T-helper 1 cell (primary cell): ENCODE measurements at places on chromosomes 6 and 20.

DNA sequence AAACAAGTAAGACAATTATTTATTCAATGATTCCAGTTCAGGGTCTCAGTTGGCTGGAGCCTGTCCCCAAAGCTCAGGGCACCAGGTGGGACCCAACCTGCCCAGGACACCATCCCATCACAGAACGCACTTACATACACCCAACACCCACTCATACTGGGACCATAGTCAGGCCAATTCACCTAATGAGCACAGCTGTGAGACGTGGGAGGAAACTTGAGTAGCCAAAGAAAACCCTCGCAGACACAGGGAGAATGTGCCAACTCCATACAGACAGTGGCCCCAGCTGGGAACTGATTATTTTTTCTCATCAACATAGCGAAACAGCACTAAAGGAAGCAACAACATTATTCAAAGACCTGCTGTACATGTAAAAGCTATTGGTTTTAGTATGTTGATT is 58.6 kb upstream of the DOK5 start:
- no peak for DNase-seq

GRCh38 chr6:6920987-6921313 is 186.8 kb upstream of the RREB1 start:
- DNase-seq: no peak

DNA sequence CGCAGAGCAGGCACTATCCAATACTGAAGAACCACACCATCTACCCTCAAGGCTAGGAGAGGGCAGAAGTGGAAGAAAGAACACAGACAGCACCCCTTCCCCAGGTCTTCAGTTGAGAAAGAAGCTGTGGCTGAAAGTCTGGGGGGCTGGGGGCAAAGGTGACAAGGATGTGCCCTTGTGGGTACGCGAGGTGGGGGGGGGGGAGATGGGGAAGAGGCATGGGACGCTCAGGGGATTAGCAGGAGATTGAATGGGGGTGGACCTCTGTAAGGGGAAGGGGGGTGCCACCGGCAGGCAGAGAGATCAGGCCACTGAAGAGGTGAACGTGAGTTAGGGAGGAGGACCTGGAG is 1.1 kb downstream of the B4GALT5 start:
- no peak for DNase-seq

DNA sequence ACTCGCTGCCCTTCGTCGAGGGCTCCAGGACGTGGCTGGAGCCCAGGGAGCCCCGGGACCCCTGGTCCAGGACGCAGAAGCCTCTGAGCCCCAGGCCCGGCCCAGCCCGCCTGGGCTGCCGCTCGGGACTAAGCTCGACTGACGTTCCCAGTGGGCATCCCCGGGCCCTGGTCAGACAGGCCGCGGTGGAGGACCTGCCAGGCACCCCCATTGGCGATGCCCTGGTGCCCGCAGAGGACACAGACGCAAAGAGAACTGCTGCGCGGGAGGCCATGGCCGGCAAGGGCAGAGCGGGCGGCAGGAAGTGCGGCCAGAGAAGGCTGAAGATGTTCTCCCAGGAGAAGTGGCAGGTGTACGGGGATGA is 28.9 kb downstream of the ZNF831 start:
- DNase-seq: no peak

DNA sequence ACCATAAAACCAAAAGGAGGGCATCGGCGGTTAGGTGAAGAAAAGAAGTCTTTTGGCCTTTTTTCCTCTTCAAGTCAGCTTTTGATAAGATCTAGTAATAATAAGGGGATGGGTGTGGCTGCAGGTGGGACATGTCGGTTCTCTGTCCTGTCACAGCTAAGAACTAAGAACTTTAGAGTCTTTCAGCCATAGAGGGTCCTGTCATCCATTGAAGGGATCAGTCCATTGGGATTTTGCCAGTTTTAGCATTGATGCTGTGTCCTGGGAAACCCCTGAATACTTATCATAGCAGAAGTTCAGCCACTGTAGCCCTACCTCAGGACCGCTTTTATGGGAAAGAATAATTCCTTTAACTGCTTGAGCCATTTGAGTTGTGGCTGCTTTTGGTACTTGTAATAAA is 18.2 kb upstream of the SCP2D1 start:
- DNase-seq: no peak

DNA sequence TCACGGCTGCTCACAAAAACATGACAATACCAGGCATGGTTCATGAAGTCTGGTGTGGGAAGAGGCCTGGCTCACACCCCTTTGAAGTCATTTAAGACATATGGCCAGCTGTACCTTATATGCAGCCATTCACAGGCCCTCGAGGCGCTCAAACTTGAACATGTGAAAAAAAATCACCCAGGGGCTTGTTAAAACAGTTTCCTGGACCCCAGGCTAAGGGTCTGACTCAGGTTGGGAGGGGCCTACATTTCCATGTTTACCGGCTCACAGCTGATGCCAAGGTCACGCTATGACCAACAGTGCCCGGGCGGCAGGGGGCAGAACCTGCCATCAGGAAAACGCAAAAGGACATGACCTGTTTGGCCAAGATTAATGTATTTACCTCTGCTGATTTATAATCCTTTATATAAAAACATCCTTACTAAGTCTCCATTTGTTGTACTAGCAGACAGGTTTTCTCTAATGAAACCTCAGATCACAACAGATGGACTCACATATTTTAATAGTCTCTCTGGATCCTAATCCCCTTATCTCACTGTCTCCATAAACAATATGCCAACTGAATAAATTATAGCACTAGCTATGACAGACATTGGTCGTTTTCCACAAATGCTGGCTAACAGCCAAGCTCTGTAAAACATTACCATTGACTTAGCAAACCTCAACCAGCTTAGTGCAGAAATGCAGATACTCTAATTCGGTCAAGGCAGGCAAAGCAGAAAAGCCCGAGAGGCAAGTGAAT is 19.9 kb downstream of the EZR start:
- no peak for DNase-seq

DNA sequence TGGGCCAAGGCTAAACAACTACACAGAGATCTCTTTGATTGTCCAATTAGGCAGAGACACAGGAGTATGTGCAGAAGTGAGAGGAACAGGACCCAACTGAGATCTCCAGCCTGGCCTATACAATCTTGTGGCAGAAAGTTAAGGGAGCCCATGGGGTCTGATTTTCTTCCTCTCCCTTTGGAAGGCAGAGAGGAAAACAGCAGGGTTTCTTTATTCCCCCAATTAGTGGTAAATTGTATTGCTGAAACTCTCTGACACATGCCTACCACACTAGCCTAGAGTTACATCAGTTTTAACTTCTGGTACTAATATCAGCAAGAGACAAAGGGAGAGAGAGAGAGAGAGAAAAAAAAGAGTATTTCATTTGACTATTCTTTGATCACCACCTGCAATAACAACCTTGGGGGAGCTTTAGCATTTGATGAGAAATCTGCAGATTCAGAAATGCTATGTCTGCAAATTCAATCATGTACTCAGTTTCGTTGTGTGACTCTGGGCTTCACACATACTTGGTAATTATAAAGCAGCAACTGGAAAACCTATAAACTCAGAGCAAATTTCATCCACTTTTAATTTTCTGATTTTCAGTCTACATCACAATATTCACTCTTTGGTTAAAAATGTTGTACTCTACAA is 260.3 kb upstream of the SPTLC3 start:
- no peak for DNase-seq

DNA sequence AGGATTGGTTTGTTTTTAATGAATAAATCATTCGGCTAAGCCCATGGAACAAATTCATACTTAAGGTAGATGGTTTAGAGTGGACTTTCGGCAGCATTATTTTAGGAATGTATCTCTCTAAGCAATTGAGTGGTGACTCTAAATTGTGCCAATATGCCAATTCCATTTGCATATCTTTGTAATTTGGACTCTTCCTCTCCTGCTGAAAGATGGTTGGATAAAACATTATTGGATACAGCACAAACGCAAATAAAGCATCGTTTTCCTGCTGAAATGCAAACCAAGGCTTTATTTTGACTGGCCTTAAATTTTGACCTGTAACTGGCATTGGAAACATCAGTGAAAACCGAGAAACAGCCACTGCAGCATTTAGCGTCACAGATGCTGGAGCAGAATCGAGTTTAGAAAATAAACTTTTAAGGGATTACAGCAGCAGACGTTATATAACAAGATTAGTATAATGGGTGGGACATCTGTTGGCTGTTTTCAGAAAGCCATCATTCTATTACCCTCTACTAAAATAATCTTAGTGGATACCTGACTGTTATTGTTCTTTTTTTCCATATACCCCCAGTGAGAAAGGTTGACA is 726.0 kb downstream of the KIF16B start:
- DNase-seq: no peak

- no peak for DNase-seq
These were observed 52.7 kb downstream of the BANF2 start for GRCh38 chr20:17752459-17752858.

GRCh38 chr20:49385465-49385864 is 97.0 kb downstream of the KCNB1 start:
- DNase-seq: no peak

DNA sequence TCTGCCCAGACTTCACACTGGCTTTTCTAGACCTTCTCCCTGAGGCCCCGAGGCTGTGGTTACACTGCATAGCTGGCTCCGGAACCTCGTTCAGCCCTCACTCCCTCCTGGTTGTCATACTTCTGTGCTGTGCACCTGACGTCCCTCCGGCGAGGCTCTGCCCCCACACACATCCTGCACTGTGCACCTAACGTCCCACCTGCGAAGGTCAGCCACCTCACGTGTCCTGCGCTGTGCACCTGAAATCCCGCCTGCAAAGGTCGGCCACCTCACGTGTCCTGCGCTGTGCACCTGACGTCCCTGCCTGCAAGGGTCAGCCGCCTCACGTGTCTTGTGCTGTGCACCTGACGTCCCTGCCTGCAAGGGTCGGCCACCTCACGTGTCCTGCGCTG is 111.0 kb upstream of the FRMD1 start:
- DNase-seq: no peak

DNA sequence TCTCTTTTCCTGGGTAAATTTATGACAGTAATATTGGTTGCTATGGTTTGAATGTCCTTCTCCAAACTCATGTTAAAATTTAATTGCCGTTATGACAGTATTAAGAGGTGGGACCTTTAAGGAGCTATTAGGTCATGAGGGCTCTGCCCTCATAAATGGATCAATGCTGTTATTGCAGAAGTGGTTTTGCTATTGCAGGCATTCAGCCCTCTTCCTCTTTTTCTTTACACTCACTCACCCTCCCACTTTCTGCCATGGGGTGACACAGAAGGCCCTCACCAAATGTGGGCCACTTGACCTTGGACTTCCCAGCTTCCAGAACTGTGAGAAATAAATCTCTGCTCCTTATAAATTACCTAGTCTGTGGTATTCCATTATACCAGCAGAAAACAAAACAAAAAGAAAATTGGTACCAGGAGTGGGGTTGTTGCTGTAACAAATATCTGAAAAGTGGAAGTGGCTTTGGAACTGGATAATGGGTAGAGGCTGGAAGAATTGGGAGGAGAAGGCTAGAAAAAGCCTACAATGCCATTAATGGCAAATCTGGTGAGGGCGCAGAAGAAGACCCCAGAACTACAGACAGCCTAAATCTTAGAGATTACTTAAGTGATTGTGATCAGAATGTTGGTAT is 24.8 kb upstream of the IGF2R start:
- DNase-seq: no peak

DNA sequence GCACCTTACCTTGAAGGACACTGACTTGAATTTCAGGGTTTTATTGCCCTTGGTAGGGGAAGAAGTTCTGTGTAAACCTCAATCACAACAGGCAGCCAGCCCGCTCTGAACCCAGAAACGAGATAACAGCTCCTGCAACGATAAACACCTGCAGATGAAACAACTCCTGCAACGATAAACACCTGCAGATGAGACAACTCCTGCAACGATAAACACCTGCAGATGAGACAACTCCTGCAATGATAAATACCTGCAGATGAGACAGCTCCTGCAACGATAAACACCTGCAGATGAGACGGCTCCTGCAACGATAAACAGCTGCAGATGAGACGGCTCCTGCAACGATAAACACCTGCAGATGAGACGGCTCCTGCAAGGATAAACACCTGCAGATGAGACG is 54.0 kb upstream of the TBXT start:
- DNase-seq: no peak

- DNase-seq: no peak
These were observed 19.7 kb downstream of the BTN2A1 start for GRCh38 chr6:26477426-26477825.

- no peak for DNase-seq
These were observed 21.6 kb downstream of the EYA2 start for GRCh38 chr20:46916258-46916603.

DNA sequence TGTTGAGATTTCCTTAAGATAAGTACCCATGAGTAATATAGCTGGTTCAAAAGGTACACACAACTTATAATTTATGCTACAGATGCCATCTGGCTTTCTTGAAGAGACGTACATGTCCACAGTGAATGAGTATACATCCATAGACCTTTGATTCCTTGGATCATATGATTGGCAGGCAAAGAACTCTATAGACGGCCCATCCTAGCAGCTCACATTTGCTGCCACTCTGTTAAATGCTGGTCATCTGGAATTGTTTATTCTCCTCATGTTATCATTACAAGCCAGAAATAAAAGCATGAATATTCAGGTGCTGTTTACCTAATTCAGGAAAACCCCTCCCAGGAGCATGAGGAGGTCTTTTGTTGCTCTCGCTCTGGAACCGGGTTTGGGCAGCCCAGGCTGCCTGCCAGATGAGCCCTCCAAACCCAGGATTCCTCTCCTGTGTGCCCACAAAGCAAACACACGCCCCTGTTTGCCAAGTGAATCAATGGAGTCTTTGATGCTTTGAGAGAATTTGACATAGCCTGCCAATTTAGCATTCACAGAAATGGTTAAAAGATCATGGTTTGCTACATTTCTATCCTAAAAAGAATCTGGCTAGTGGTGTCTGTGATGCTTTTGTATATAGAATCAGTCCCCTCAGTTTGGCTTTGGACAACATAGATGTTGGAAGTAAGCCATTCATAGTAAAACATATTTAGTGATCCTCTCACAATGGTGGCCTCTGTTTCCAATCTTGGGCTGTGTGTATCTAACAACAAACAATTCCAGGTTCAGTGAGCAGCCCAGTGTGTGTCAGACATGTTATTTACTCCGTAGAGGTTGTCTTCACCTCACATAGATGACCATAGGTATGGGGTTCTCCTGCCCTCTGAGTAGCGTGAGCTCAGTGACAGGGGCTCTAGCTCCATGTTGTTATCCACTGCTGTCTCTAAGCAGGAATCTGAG is 17.5 kb upstream of the PLCG1 start:
- DNase-seq: no peak

DNA sequence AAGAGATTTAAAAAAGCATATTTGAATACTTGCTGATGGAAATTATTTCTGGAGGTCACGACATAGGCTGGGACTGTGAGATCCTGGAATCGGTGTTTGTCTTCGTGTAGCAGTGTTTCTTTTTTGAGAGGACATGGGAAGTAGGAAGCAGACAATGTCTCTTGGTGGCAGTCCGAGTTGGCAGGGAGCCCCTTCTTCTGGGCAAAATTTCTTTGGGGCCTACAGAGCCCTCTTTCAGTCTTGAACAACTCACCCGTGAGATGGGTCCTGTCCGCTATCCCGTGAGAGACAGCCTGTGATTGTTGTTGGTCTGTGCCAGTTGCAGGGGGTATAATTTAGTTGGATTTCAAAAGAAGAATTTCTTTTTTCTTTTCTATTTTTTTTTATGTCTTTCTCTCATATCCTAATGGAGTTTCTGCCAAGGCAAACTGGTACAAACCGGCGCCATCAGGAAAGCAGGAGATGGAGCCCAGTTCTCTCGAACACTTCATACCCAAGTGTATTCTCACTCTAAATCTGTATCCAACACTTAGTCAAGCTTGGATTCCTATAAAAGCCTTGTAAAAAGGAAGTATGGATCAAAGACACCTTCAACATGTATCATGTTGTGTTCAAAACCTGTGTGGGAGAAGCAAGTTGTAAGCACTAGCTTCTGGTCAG is 785.1 kb downstream of the MAFB start:
- DNase-seq: no peak

- no peak for DNase-seq
These were observed 19.7 kb downstream of the NCOA7 start for GRCh38 chr6:125810445-125810844.
